Suppressor macrophage treated with lipopolysaccharide for 1 hour (primary cell): ENCODE measurements at places on chromosomes 4 and X.

DNA sequence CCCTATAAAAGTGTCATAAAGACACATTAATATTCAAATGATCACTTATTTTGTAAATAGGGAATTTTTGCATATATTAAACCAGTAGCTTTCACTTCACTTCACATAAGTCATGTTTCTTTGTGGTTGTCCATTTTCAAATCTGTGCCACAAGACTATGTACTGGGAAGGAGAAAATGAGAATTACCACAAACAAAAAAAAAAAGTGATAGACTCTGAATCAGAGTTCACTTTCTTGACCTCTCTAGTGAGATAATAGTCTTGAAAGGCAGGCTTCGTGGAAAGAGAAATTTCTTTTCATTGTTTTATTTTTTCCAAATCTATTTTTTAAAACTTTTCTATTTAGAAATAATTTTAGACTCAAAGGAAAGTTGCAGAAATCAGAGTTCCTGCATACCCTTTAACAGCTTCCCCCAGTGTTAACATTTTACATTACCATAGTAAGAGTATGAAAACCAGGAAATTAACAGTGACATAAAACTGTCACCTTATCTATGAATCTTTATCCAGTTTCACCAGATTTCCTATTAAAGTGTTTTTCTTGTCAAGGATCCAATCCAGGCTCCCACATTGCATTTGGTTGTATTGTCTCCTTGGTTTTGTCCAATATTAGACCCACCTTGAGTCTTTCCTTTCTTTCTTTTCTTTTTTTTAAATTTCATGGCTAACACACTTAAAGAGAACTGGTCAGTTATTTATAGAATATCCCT lies 215.4 kb upstream of the PGRMC2 start:
- DNase-seq, result no peak

DNA sequence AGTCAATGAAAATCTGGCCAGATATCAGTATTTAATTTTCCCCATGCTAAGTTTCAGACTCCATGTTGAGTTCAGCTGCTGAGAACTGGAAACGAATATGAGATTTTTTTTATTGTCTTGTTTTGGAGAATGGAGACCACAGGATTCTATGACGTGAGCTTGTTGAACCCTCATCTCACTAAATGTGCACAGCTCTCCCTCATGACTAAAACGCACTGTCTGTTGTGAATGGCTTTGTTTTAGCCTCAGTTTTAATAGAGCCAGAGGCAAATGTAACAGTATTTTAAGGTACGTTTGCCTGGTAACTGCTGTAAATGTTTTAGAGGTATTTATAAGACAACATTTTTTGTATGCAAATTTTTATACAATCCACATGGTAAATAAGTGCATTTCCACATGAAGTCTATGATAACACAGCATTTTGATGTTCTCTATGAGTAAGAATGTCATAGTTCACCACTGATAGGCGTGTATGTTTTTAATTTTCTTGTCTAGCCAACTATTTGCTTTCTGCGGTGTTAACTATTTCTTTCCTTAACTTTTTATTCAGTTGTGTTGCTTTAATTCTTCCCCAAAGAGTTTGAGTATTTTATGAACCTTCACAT lies 1159.3 kb upstream of the TENM3 start:
- no peak for DNase-seq

DNA sequence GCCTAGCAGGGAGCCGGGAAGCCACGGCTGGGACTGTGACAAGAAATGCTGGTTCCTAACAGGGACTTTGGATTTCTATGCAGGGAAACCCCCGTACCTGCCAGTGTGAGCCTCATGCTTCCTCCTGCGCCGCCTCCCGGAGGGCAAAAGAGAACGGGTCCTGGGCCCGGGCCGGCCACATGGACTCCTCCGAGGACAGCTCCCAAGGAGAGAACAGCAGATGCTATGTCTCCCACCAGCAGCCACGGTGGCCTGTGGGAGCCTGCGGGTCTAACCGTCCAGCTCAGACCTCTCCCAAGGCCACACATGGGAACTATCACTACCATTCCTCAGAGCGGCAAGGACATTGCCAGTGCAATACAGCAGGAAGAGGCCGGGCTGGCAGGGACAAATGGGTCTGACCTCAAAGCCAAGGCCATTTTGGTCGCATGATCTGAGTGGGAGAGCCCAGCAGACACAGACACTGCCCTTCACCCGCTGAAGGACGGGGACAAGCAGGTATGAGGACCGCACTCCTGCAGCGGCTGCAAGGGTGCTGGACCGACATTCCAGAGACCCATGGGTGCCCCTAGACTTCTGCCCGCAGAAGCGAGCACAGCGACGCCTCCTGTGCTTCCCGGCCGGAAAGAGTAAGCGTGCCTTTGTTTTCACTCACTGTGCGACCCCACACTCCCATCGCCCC lies 4.5 kb upstream of the C4orf50 start:
- DNase-seq, result no peak

DNA sequence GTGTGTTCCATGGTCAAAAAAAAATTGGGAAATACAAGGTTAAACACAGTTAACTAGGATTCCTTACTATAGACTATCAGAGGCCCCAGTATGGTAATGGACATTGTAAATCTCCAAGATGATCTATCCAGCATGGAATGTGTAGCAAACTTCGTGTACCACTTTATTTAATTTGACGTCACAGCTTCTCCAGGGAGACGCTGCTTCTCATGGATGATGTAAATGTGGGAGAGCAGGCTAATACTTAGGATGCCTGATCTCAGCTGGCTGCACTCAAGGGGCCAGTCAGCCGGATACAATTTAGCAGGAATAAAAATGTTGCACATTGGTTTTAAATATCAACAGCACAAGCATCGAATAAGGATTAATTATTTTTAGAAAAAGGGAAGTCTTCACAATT lies 111.7 kb upstream of the HPF1 start:
- no peak for DNase-seq

DNA sequence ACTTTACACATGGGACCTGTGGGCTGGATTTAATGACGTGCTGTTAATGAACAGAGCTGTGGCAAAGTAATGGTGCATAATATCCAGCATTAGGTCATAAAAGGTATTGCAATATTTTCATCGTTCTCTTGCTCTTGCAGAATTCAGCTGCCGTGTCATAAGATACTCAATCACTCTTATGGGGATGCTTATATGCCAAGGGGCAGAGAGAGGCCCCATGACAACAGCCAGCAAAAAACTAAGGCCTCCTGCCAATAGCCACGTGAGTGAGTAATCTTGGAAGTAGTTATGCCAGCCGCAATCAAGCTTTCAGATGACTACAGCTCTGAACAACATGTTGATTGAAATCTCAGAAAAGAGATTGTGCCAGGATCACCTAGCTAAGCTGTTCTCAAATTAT lies 616.9 kb downstream of the FSTL5 start:
- no peak for DNase-seq

- no peak for DNase-seq
These were observed 1005.9 kb upstream of the ADGRL3 start for GRCh38 chr4:60194214-60194613.

- DNase-seq, result peak; percentile 50
These were observed 60.7 kb upstream of the PLAC1 start for GRCh38 chrX:134718966-134719317.

DNA sequence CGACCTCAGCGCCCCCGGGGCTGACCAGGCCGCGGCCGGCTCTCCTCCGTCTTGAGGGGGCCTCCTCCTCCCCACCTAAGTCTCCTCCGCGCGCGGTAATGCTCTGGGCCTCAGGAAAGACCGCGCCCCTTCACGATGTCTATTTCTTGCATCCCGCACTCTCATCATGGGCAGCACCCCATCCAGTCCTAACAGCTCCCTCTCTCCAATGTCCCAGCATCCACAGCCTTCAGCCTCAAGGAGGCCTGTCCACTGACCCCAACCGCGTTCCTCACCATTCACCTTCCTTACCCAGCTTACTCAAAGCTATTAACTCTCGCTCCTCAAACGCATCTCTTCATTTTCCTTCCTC lies 77.5 kb downstream of the MAGED4 start:
- no peak for DNase-seq

DNA sequence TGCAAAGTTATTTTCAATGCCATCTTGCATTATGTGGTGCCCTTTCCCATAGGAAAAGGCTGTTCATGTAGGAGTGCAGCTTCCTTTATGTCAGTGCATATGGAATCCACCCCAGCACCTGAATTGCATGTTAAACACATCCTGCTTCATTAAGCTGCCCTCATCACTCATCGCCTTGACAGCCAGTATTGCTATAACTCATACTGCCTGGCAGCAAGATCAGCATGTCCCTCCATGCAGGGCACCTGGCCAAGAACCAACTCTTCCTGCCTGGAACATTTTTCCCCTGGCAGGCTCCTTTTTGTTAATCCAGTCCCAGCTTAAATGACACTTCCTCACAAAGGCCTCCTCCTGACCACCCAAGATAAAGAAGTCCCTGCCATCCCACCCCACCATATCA lies 23.5 kb upstream of the CA5B start:
- DNase-seq, result no peak
